ENCODE measurements at places on chromosomes 2 and 18. TPM values are rescaled to one million over a fixed set of nuclear protein-coding genes. Genes with fewer than 3 reads are reported as not detected.

DNA sequence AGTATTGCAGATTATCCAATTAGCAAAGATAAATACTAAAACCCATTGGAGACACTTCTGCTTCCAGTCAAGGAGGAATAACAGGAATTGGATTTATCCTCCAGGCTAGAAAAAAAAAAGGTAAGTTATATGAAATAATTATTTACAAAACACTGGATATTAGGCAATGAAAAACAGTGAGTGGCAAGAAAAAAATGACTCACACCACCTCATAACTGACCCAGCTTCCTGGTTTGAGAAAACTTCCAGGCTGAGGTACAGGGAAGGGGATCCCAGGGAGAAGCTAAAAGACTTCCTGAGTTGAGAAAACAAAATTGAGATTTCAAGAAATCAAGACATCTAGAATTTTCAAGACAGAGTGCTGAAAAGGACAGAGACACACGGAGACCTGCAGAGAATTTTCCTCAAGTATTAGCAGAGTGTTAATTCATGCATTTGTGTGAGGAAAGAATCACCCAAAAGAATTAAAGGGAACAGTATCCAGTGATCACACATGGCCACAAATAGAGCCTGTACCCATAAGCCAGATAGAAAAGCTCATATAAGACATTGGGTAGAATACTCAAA lies 17.4 kb downstream of the SRD5A2 start:
- H3K27ac ChIP-seq, result no peak overlapping the region
- no peak for DNase-seq
- H3K36me3 ChIP-seq, result no peaks in the 10 kb centered on the region
- H3K4me1 ChIP-seq, result no peaks in the 10 kb centered on the region
- H3K4me3 ChIP-seq, result no peak overlapping the region

- peak; percentile 74 for DNase-seq
- no peak overlapping the region for H3K27ac ChIP-seq
- peaks cover 3% of the 10 kb centered on the region for H3K4me1 ChIP-seq
- H3K4me3 ChIP-seq, result no peak overlapping the region
- no peaks in the 10 kb centered on the region for H3K36me3 ChIP-seq
Measured at GRCh38 chr2:241540771-241541561, 17.6 kb upstream of the BOK start.

The SANBR gene
- 0.97 TPM for total RNA-seq

The PLB1 gene
- 0.25 TPM for total RNA-seq

The NEU4 gene
- 0.54 TPM for total RNA-seq

GRCh38 chr2:170701011-170701410 lies 14.1 kb upstream of the SP5 start:
- no peak overlapping the region for H3K27ac ChIP-seq
- no peak for DNase-seq
- H3K4me1 ChIP-seq, result no peaks in the 10 kb centered on the region
- peaks cover 10% of the 10 kb centered on the region for H3K27me3 ChIP-seq

DNA sequence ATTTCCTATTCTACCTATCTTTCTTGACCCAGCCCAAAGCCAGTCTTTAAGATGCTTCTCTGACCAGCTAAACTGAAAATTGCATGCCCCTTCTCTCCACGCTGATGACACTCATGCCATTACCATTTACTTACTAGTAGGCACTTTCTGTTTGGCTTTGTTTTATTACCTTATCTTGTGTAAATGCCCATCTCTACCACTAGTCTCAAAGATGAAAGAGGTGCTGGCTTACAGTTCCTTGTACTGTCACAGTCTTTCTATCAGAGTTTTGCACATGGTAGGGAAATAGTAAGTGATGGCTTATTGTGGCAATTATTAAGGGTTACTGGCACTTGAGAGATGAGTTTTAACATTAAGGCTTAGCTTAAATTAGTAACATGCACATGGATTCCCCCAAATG lies 352.1 kb downstream of the RBM43 start:
- H3K36me3 ChIP-seq, result no peaks in the 10 kb centered on the region
- peaks cover 4% of the 10 kb centered on the region for H3K27me3 ChIP-seq
- no peaks in the 10 kb centered on the region for H3K4me1 ChIP-seq
- H3K4me3 ChIP-seq, result no peak overlapping the region

GRCh38 chr2:119683713-119684443 lies 4.9 kb downstream of the TMEM177 start:
- peaks cover 35% of the 10 kb centered on the region for H3K4me1 ChIP-seq
- no peak overlapping the region for H3K4me3 ChIP-seq
- no peak overlapping the region for H3K27ac ChIP-seq
- peaks cover 24% of the 10 kb centered on the region for H3K36me3 ChIP-seq

The VWC2L gene
- not detected for total RNA-seq

- H3K4me1 ChIP-seq, result no peaks in the 10 kb centered on the region
- H3K27me3 ChIP-seq, result no peaks in the 10 kb centered on the region
- H3K27ac ChIP-seq, result no peak overlapping the region
- no peak overlapping the region for H3K4me3 ChIP-seq
Measured at GRCh38 chr2:228017784-228018183, 146.4 kb downstream of the DAW1 start.

- no peaks in the 10 kb centered on the region for H3K4me1 ChIP-seq
Measured at GRCh38 chr2:59073286-59073685, 832.2 kb upstream of the FANCL start.

DNA sequence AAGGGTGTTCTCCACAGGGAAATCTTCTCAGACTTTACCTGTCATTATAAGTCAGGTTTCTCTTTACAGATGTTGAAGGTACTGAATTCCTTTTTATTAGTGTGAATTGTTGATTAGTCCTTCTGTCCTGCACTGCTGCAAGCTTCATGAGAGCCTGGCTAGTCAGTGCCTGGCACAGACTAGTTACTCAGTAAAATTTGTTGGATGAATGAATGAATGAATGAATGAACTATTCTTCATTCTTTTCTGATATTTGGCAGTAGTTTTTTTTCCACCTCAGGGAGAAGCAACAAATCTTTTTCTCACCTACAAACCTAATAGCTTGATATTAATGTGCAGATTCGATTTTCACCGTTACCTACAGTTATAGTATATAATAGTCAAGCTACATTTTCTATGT lies 64.3 kb downstream of the ACVR2A start:
- H3K27me3 ChIP-seq, result peaks cover 1% of the 10 kb centered on the region
- DNase-seq, result no peak
- no peak overlapping the region for H3K27ac ChIP-seq
- no peak overlapping the region for H3K4me3 ChIP-seq

- H3K36me3 ChIP-seq, result peaks cover 28% of the 10 kb centered on the region
Measured at GRCh38 chr2:121376535-121377250, 91.7 kb upstream of the TFCP2L1 start.

DNA sequence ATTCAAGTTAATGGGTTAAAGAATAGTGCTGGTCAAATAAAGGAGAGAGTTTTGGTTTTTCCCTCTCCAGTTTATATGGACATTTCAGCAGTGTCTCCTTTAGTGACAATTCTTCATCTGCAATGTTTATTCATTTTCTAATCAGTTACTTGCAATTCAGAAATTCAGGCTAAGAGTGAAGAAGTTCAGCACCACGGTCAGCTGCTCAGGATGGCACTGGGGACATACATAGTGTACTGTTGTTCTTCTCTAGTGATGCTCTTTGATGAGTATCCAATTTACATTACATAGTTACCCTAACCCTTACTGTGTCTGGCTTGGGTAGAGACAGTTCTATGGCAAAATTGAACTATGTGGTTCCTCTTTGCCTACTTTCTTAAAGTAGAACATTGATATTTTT lies 412.7 kb downstream of the CNTNAP5 start:
- H3K27me3 ChIP-seq, result no peaks in the 10 kb centered on the region
- no peaks in the 10 kb centered on the region for H3K4me1 ChIP-seq
- no peak overlapping the region for H3K27ac ChIP-seq

DNA sequence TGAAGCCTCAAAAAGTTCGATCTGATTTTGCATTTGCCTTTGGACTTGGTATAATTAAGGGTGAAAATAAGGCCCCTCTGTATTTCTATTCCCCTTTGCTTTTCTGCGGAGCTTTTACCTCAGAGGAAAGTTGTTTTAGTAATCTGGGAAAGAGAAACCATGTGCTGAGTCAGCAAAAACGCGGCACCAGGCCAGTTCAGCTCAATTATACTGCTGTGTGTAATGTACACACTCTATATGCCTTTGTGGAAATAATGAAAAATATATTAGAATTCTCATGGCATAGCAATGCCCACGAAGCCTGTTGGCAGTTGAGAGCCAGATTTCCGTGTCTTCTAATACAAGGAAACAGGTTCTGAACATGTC lies 161.9 kb upstream of the SIX2 start:
- H3K36me3 ChIP-seq, result no peaks in the 10 kb centered on the region
- no peak overlapping the region for H3K27ac ChIP-seq
- H3K4me1 ChIP-seq, result peaks cover 2% of the 10 kb centered on the region

- DNase-seq, result no peak
- no peak overlapping the region for H3K27ac ChIP-seq
- H3K36me3 ChIP-seq, result no peaks in the 10 kb centered on the region
- H3K27me3 ChIP-seq, result no peaks in the 10 kb centered on the region
- no peaks in the 10 kb centered on the region for H3K4me1 ChIP-seq
Measured at GRCh38 chr18:42530276-42530675, 575.2 kb downstream of the PIK3C3 start.

DNA sequence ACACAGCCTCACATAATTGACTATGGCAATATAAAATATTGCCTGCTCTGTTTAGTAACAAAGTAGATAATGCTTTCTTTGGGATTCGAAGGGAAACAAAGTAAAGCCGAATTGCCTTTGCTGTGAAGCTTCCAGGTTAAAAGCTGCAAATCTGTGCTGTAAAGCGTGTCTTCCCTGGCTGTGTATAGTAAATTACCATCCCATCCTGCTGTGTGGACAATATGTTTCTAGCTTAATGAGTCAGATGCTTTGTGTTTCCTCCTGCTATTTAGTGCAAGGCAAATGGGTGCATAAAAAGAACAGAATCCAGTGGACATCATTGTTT lies 265.1 kb downstream of the SOCS6 start:
- H3K27me3 ChIP-seq, result no peaks in the 10 kb centered on the region
- H3K36me3 ChIP-seq, result no peaks in the 10 kb centered on the region
- no peak for DNase-seq
- no peak overlapping the region for H3K4me3 ChIP-seq

DNA sequence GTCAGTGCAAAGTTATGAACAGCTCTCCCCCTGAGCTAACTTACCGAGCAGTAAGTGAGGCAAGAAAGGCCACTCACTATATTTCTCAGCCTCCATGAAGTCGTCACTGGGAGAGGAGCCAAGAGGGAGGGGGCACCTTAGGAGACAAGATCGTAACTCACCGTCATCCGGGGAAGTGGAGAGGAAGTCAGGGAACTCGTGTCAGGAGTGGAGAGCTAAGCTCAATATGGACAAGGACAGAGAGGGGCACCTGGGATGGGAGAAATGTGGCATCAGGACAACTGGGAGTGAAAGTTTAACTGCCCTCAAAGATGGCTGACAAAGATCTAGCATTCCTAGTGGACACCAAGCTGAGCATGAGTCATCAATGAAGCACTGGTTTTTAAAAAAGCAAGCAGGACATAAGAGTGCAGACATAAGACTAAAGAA lies 37.1 kb downstream of the BCL11A start:
- no peak overlapping the region for H3K27ac ChIP-seq
- no peaks in the 10 kb centered on the region for H3K36me3 ChIP-seq
- H3K4me1 ChIP-seq, result peaks cover 20% of the 10 kb centered on the region
- DNase-seq, result no peak
- peaks cover 8% of the 10 kb centered on the region for H3K27me3 ChIP-seq
- no peak overlapping the region for H3K4me3 ChIP-seq

The ABCG5 gene
- not detected for total RNA-seq

DNA sequence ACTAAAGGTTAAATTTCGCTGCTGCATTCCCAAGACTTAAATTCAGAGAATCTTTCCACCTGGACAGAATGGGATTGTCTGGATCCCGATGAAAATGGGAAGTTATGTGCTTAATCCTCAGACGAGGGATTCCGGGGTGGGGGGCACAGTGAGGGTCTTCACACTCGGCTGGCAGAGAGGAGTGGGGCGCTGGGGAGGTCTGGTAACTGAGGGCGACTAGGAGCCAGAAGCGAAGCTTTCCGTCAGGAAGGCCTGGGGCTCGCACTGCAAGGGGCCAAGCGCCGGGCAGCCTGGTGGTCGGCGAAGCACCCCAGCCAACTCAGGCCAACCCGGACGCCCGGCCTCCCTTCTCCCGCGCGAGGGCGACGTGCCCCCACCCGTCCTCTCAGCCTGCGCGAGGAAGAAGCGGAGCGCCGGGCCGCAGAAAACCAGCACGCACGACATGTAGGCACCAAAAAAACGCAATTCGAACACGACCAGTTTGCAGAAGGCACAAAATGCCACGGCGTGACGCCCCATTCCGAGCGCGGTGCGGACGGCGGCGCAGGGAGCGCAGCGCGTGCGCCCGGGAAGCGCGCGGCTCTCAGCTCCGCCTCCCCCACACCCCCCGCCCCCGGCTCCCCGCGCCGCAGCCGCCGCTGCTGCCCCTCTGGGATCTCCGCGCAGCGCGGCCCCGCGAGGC lies 188.1 kb downstream of the ZEB2 start:
- peak overlapping the region; percentile 99 for H3K27ac ChIP-seq
- peak; percentile 78 for DNase-seq
- H3K36me3 ChIP-seq, result peaks cover 29% of the 10 kb centered on the region
- H3K27me3 ChIP-seq, result no peaks in the 10 kb centered on the region

The CPLX4 gene
- total RNA-seq, result not detected

DNA sequence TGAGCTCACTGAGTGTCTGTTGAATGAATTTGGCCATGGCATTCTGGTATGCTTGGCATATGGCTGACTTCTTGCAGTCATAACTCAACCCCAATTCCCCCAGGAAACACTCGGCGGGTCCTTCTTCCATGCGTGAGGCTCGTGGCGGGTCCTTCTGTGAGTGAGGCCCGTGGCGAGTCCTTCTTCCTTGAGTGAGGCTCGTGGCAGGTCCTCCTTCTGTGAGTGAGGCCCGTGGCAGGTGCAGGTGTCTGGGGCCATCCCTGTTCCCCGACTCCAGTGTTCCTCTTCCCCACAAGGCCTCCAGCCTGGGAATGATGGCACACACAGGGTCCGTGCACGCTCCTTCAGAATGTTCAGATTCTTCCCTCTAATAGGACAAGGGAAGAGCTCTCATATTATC lies 169.0 kb downstream of the EIPR1 start:
- H3K27ac ChIP-seq, result no peak overlapping the region
- DNase-seq, result no peak
- H3K36me3 ChIP-seq, result peaks cover 15% of the 10 kb centered on the region
- no peak overlapping the region for H3K4me3 ChIP-seq

- peaks cover 5% of the 10 kb centered on the region for H3K27me3 ChIP-seq
- H3K36me3 ChIP-seq, result no peaks in the 10 kb centered on the region
- no peak overlapping the region for H3K4me3 ChIP-seq
- DNase-seq, result no peak
- no peaks in the 10 kb centered on the region for H3K4me1 ChIP-seq
Measured at GRCh38 chr2:67777010-67777409, 285.8 kb downstream of the C1D start.

The DLGAP1 gene
- not detected for total RNA-seq

- H3K27ac ChIP-seq, result no peak overlapping the region
- H3K27me3 ChIP-seq, result peaks cover 14% of the 10 kb centered on the region
- no peak for DNase-seq
- H3K4me3 ChIP-seq, result no peak overlapping the region
Measured at GRCh38 chr2:196821195-196821594, 12.0 kb upstream of the C2orf66 start.

The CENPO gene
- 41.9 TPM for total RNA-seq

Data from activated CD8-positive, alpha-beta T cell treated with anti-CD3 and anti-CD28 coated beads for 36 hours (primary cell).